ENCODE measurements at places on chromosomes 16 and 17. TPM values are rescaled to one million over a fixed set of nuclear protein-coding genes. Genes with fewer than 3 reads are reported as not detected.

ZNF764 gene
- 4.9 TPM for total RNA-seq

SLFN13 gene
- 0.80 TPM for total RNA-seq

DYNLRB2 gene
- not detected for total RNA-seq

NETO2 gene
- 101 TPM for total RNA-seq

TGFB1I1 gene
- total RNA-seq = 90.6 TPM

MAP1LC3B gene
- total RNA-seq = 11.5 TPM

LPCAT2 gene
- total RNA-seq = 11.5 TPM

KRT17 gene
- total RNA-seq = 1.6 TPM

CETP gene
- not detected for total RNA-seq

RASL10B gene
- total RNA-seq = 7.6 TPM

PTGES3L gene
- 0.10 TPM for total RNA-seq

TP53TG3 gene
- 3.7 TPM for total RNA-seq

MT1A gene
- not detected for total RNA-seq

C17orf50 gene
- not detected for total RNA-seq

COQ9 gene
- 82.4 TPM for total RNA-seq

ANKRD40CL gene
- not detected for total RNA-seq

ENPP7 gene
- total RNA-seq = not detected

SLC13A2 gene
- total RNA-seq = not detected

TRPV2 gene
- total RNA-seq = 105 TPM

P2RX1 gene
- total RNA-seq = not detected

CCL8 gene
- total RNA-seq = not detected

TAC4 gene
- total RNA-seq = 0.20 TPM

GUCY2D gene
- not detected for total RNA-seq

BRIP1 gene
- total RNA-seq = 8.8 TPM

KRT24 gene
- not detected for total RNA-seq

SCNN1G gene
- total RNA-seq = not detected

CRYBA1 gene
- total RNA-seq = not detected

ZNF624 gene
- total RNA-seq = 2.2 TPM

GNG13 gene
- not detected for total RNA-seq

PABPN1L gene
- not detected for total RNA-seq

CHP2 gene
- not detected for total RNA-seq

CD300LB gene
- not detected for total RNA-seq

LITAFD gene
- total RNA-seq = not detected

Measured in HT1080 (cell line).